ENCODE measurements at places on chromosomes 3 and 15. TPM values are rescaled to one million over a fixed set of nuclear protein-coding genes. Genes with fewer than 3 reads are reported as not detected.

DNA sequence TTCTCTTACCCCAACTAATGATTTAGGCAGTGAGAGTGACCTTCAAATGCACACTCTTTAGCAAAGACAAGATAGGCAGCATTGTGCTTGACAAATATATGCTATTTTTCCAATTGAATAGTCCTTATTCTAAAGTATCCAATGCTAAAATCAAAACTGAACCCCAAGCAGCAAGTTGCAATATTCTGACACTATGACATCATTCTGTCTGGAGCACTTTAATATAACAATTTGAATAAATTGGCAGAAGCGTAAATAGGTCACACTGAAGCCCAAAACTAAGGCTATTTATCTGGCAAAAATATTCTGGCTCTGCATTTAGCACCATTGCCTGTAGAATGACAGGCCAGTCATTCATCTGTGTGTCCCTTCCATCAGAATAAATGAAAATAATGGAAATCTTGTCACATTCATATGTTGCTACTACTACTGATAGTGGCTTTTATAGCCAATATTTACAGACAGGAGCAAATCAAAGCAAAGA is 2.9 kb downstream of the CBLB start:
- peaks cover 28% of the 10 kb centered on the region for H3K4me1 ChIP-seq
- peak overlapping the region; percentile 99 for H3K27ac ChIP-seq
- no peaks in the 10 kb centered on the region for H3K27me3 ChIP-seq
- H3K4me3 ChIP-seq: no peak overlapping the region

- H3K4me3 ChIP-seq: peak overlapping the region; percentile 88
- no peaks in the 10 kb centered on the region for H3K27me3 ChIP-seq
- no peaks in the 10 kb centered on the region for H3K4me1 ChIP-seq
- H3K27ac ChIP-seq: no peak overlapping the region
- no peaks in the 10 kb centered on the region for H3K36me3 ChIP-seq
These were observed 8.5 kb downstream of the TBC1D2B start for GRCh38 chr15:78069052-78069414.

FEZF2 gene
- total RNA-seq: not detected

DNA sequence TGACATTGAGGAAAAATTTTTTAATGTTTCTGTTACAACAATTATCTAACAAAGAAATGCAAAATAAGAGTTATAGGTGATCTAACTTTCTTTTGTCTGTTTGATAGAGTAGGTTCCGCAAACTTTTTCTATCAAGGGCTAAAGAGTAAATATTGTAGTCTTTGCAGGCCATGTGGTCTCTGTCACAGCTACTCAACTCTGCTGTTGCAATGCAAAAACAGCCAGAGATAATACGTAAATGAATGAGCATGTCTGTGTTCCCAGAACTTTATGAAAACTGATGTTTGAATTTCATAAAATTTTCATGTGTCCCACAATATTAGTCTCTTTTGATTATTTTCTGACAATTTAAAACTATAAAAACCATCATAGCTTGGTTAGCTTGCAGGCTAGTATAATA is 73.3 kb downstream of the SLC24A1 start:
- no peaks in the 10 kb centered on the region for H3K27me3 ChIP-seq
- H3K4me1 ChIP-seq: no peaks in the 10 kb centered on the region
- no peak overlapping the region for H3K4me3 ChIP-seq
- H3K36me3 ChIP-seq: peaks cover 36% of the 10 kb centered on the region

MOBP gene
- 0.34 TPM for total RNA-seq

DNA sequence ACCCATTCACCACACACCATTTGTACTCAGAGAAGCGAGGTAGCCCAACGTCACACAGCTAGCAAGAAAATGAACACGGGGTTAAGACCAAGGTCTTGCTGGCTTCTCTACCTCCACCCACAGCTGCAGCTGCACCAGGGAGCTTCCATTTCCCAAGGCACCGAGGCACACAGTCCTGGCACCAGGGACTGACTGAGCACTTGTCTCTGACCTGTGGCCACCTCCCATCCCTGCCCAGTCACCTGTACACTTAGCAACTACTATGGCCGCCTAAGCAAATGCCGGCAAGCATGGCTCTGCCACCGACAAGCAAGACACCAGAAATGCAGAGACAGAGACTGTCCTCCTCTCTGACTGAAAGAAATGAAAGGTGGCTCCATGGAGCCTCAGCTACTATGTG is 15.3 kb downstream of the ZXDC start:
- H3K4me3 ChIP-seq: no peak overlapping the region
- H3K4me1 ChIP-seq: peaks cover 9% of the 10 kb centered on the region
- peaks cover 16% of the 10 kb centered on the region for H3K36me3 ChIP-seq
- no peak overlapping the region for H3K27ac ChIP-seq
- no peak for DNase-seq

- H3K4me1 ChIP-seq: no peaks in the 10 kb centered on the region
- peaks cover 2% of the 10 kb centered on the region for H3K36me3 ChIP-seq
- H3K27me3 ChIP-seq: no peaks in the 10 kb centered on the region
These were observed 1050.6 kb upstream of the ALCAM start for GRCh38 chr3:104316118-104316517.

GRCh38 chr15:28002136-28002861 is 96.8 kb downstream of the OCA2 start:
- DNase-seq: no peak
- H3K27ac ChIP-seq: no peak overlapping the region
- H3K4me1 ChIP-seq: no peaks in the 10 kb centered on the region
- no peaks in the 10 kb centered on the region for H3K27me3 ChIP-seq
- no peaks in the 10 kb centered on the region for H3K36me3 ChIP-seq
- H3K4me3 ChIP-seq: no peak overlapping the region

DNA sequence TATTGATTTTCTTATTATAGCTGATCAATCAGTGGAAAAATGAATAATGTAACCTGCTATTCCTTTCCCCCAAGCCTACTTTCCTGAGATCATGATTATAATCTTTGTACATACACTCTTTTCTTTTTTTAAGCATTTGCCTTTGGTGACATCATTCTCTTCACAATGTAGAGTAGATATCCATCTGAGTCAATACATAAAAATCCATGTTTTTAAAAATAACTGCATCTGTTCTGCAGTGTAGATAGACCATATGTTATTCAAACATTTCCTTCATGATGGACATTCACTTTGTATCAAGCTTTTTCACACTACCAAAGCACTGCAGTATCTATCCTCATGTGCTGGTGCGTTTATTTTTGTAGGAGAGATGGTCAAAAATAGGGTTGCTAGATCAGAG is 211.1 kb downstream of the PTPRG start:
- no peaks in the 10 kb centered on the region for H3K36me3 ChIP-seq
- H3K4me1 ChIP-seq: no peaks in the 10 kb centered on the region

DNA sequence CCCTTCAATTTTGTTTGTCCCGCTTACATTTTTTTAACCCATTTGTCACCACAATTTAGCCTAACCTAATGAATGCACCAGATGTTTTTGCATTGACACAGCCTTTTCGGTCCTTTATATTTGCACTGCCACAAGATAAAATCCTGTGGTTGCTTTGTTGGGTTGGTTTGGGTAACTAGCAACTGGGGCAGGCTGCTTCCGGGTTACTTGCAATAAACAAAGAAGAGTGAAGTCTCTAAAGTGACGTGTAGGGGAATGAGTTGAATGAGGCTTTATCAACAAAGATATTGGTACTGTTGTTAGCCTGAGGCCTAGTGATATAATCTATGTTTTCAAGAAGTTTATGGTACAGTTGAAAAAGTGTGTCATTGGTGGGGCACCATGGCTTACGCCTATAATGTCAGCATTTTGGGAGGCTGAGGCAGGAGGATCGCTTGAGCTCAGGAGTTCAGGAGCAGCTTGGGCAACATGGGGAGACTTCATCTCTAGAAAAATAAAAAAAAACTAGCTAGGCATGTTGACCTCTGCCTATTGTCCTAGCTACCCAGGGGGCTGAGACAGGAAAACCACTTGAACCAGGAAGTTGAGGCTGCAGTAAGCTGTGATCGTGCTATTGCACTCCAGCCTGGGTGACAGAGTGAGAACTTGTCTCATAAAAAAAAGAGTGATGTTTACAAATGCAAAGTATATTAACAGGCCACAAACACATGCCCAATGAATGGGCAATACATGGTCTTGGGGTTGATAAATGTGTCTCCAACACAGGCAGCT is 121.8 kb downstream of the OXSM start:
- no peak overlapping the region for H3K4me3 ChIP-seq
- H3K36me3 ChIP-seq: no peaks in the 10 kb centered on the region
- peaks cover 6% of the 10 kb centered on the region for H3K27me3 ChIP-seq
- peaks cover 5% of the 10 kb centered on the region for H3K4me1 ChIP-seq
- no peak for DNase-seq

GRCh38 chr15:101615986-101616848 is 36.0 kb downstream of the TM2D3 start:
- DNase-seq: no peak

DNA sequence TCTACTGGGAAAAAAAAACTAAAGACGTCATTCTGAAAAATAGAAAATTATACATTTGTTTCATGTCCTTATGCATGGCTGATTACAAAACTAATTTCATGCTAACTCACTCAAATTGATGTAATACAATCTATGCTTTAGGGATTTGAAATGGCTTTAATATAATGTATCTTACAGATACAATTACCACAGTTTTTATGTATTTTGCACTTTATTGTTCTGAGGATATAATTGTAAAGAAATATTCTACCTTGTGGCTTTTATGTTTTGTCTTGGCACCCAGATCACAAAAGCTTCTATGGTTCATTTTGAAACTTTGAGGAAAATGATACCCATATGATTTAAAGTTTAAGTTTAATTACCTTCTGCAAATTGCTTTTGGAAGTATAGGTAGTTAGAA is 122.5 kb downstream of the PLCL2 start:
- DNase-seq: no peak
- H3K27ac ChIP-seq: no peak overlapping the region
- H3K36me3 ChIP-seq: peaks cover 4% of the 10 kb centered on the region
- H3K4me3 ChIP-seq: no peak overlapping the region
- H3K27me3 ChIP-seq: no peaks in the 10 kb centered on the region

MFGE8 gene
- 27.7 TPM for total RNA-seq

GRCh38 chr3:110066206-110066605 is 728.9 kb upstream of the DPPA4 start:
- no peak overlapping the region for H3K27ac ChIP-seq
- H3K27me3 ChIP-seq: no peaks in the 10 kb centered on the region
- DNase-seq: no peak
- H3K36me3 ChIP-seq: no peaks in the 10 kb centered on the region
- peaks cover 17% of the 10 kb centered on the region for H3K4me1 ChIP-seq
- H3K4me3 ChIP-seq: no peak overlapping the region

GRCh38 chr3:32120471-32120870 is 14.1 kb downstream of the GPD1L start:
- H3K36me3 ChIP-seq: no peaks in the 10 kb centered on the region
- no peak overlapping the region for H3K27ac ChIP-seq
- H3K4me3 ChIP-seq: no peak overlapping the region
- no peak for DNase-seq
- peaks cover 32% of the 10 kb centered on the region for H3K4me1 ChIP-seq
